Activated T-helper 2 cell treated with anti-CD3 and anti-CD28 coated beads, Interferon-gamma antibody, Interleukin-2, Interleukin-4, amounts not matched to agents 10 μg/mL and 5 μg/mL and 100 μg/mL, durations not matched to agents 14 hours and 24 hours and 36 hours (primary cell): ENCODE measurements at places on chromosomes 1 and 21. TPM values are rescaled to one million over a fixed set of nuclear protein-coding genes. Genes with fewer than 3 reads are reported as not detected.

DNA sequence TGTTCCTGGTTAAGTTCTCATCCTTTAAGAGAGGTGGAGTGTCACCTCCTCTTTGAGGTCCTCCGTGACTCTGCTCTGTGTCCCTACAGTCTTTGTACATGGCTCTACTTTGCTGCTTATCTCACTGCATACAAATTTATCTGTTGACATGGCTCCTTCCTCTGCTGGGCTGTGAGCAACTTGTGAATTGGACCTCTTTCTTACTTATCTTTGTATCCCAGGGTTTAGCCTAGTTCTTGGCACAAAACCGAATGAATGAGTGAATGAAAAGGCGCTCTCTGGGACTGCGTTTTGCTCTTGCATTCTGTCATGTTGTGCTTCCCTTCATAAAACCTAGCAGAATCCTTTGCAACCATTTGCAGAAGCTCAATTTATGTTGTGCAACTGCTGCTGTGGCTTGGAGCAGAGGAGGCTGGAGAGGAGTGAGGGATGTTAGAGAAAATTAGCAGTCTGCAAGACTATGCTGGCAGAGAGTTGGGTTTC, 12.4 kb downstream of the SLC26A9 start:
- no peaks in the 10 kb centered on the region for H3K36me3 ChIP-seq
- no peak overlapping the region for H3K4me3 ChIP-seq
- DNase-seq = no peak
- H3K27me3 ChIP-seq = peaks cover 10% of the 10 kb centered on the region
- no peaks in the 10 kb centered on the region for H3K4me1 ChIP-seq

- H3K4me1 ChIP-seq = peaks cover 3% of the 10 kb centered on the region
- no peak for DNase-seq
- H3K27me3 ChIP-seq = peaks cover 48% of the 10 kb centered on the region
- H3K36me3 ChIP-seq = no peaks in the 10 kb centered on the region
- H3K27ac ChIP-seq = no peak overlapping the region
These were observed 13.7 kb upstream of the TMEM51 start for GRCh38 chr1:15139654-15140350.

DNA sequence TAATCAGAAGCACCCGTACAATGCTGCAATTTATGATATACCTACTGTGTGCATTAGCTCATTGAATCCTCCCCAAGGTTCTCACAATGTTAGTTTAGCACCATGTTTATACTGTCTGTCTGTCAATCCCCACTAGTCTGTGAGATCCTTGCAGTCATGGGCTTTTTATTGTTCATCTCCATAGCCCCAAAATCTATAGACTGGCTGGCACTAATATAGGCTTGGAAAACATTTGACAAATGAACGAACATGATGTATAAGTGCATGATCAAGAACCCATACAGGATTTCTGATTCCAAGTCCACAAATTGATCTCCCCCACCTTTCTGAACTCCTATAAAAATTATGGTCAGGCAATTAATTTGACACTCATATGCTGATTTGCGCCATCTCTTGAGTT, 290.0 kb downstream of the OMA1 start:
- no peak overlapping the region for H3K27ac ChIP-seq
- DNase-seq = no peak
- no peak overlapping the region for H3K4me3 ChIP-seq
- H3K27me3 ChIP-seq = peaks cover 11% of the 10 kb centered on the region
- no peaks in the 10 kb centered on the region for H3K36me3 ChIP-seq
- H3K4me1 ChIP-seq = no peaks in the 10 kb centered on the region

- H3K36me3 ChIP-seq = no peaks in the 10 kb centered on the region
- H3K4me1 ChIP-seq = no peaks in the 10 kb centered on the region
- no peak for DNase-seq
- no peak overlapping the region for H3K4me3 ChIP-seq
- no peak overlapping the region for H3K27ac ChIP-seq
These were observed 241.4 kb downstream of the HHIPL2 start for GRCh38 chr1:222306512-222306911.

DNA sequence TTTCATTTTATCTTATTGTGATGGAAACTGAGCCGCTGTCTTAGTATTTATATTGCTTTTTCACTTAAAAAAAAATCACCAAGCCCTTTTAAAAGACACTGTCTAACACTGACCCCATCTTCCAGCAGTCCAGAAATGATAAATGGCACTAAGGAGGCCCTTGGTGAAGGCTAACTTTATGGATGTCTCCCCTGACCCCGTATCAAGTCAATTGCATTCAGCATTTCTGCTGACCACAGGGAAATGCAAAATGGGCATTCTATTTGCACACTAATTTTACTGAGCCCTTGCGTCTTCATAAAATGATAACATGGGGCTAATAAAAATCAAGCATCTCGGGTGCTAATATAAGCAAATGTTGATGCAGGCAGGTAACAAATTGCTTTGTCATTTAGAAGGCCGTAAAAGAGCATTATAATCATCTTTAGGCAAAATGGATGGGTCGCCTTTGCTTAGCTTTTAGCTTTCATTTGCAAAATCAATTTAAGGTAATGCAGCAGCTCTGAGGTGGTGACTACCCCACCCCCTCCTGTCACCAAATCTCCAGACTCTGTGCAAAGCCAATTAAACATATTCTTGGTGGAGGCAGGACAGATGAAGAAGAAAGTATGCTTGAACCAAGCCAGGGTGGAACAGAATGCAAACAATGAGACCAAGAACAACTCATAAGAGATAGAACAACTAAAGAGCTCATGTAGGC, 110.8 kb downstream of the BEND5 start:
- no peaks in the 10 kb centered on the region for H3K4me1 ChIP-seq
- H3K27ac ChIP-seq = no peak overlapping the region
- H3K27me3 ChIP-seq = peaks cover 10% of the 10 kb centered on the region
- no peak for DNase-seq
- H3K36me3 ChIP-seq = no peaks in the 10 kb centered on the region

GRCh38 chr1:51000160-51000559, 30.1 kb downstream of the CDKN2C start:
- no peaks in the 10 kb centered on the region for H3K4me1 ChIP-seq
- DNase-seq = no peak
- H3K4me3 ChIP-seq = no peak overlapping the region
- H3K36me3 ChIP-seq = no peaks in the 10 kb centered on the region

DNA sequence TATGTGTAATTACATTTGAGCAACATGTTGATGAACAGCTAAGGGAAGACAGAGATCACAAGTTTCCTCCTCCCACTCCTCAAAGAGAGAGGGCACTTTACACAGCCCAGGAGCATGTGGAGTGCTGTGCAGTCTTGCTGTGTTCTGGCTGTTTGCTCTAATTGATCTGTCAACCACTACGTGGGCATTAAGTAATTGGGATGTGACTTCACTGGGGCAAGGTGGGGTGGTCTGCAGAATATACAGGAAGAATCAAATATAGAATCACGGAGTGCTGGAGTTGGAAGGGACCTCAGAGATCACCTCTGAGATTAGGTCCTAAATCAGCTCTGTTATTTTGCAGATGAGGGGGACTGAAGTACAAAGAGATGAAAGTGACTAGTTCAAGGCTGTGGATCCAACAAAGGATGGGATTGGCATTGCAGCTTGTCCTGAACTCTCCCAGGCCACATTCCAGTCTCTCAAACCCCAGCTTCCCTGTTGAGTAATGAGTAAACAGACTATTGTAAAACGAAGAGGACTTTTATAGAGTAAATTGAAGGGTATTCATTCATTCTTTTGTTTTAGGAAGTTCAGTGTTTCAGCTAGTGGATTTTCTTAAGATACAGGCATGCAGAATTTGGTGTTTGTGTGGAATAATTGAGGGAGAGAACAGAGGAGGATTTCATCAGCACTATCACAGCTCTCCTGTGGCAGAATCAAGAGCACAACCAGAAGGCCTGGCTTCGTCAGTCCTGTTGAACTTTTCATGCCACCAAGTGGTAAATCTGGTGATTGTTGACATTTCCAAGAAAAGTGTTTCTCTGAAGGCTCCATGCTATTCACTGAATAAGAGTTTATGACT, 22.4 kb downstream of the NOS1AP start:
- H3K27ac ChIP-seq = no peak overlapping the region
- H3K27me3 ChIP-seq = peaks cover 31% of the 10 kb centered on the region
- no peaks in the 10 kb centered on the region for H3K4me1 ChIP-seq
- no peak for DNase-seq

GRCh38 chr1:73953586-73953985, 244.4 kb downstream of the LRRIQ3 start:
- H3K4me1 ChIP-seq = no peaks in the 10 kb centered on the region
- H3K4me3 ChIP-seq = no peak overlapping the region
- no peaks in the 10 kb centered on the region for H3K36me3 ChIP-seq
- DNase-seq = no peak
- H3K27ac ChIP-seq = no peak overlapping the region

- no peak for DNase-seq
- no peak overlapping the region for H3K27ac ChIP-seq
- H3K4me3 ChIP-seq = no peak overlapping the region
These were observed 53.9 kb downstream of the LAMC2 start for GRCh38 chr1:183239793-183240525.

GRCh38 chr1:13595411-13595810, 11.8 kb downstream of the PDPN start:
- DNase-seq = no peak
- H3K27me3 ChIP-seq = no peaks in the 10 kb centered on the region
- no peak overlapping the region for H3K4me3 ChIP-seq
- no peaks in the 10 kb centered on the region for H3K4me1 ChIP-seq
- no peaks in the 10 kb centered on the region for H3K36me3 ChIP-seq

- no peak overlapping the region for H3K27ac ChIP-seq
- DNase-seq = no peak
- no peaks in the 10 kb centered on the region for H3K36me3 ChIP-seq
These were observed 28.0 kb downstream of the RRP1 start for GRCh38 chr21:43817157-43818086.

GRCh38 chr1:217214551-217214950, 416.3 kb downstream of the GPATCH2 start:
- H3K36me3 ChIP-seq = no peaks in the 10 kb centered on the region
- no peaks in the 10 kb centered on the region for H3K4me1 ChIP-seq
- H3K4me3 ChIP-seq = no peak overlapping the region
- H3K27ac ChIP-seq = no peak overlapping the region
- no peak for DNase-seq

DNA sequence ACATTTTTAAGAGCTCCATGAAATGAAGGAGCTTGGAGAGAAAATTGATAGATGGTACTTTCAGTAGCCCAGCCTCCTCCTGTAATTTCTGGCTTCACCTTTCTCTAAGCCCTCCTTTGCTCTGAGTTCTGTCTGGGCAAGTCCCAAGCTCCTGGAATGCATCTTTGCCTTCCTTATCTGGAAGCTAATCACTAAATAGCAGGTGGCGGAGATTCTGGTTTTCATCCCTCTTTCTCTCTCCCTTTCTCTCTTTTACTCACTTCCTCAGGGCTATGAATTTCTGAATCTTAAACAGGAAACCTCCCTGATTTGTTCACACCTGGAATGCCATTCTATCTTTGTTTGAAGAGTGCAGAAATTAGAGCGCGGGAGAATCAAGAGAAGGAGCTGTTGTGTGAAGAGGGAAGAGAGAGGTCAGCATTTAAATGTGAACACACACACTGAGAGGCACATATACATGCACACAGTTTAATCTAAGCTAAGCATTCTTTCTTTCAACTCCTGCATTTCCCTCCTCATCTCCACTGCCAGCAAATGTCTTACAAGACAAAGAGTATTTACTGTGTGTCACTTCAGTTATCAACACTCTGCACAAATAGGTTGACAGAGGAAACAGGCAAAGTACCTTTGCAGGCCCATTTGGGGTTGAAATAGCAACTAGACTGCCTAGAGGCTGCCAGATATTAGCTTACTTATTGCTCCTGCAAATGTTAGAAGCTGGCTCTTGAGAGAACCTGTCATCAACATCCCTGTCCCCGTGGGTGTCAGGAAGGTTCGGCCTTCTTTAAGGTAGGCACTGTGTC, 199.4 kb upstream of the CAMK1G start:
- DNase-seq = no peak
- H3K27me3 ChIP-seq = no peaks in the 10 kb centered on the region
- H3K27ac ChIP-seq = no peak overlapping the region
- H3K36me3 ChIP-seq = no peaks in the 10 kb centered on the region
- no peak overlapping the region for H3K4me3 ChIP-seq

- H3K27me3 ChIP-seq = peaks cover 2% of the 10 kb centered on the region
- no peaks in the 10 kb centered on the region for H3K36me3 ChIP-seq
- H3K4me3 ChIP-seq = no peak overlapping the region
These were observed 660 bp upstream of the RD3 start for GRCh38 chr1:211492511-211493132.

DNA sequence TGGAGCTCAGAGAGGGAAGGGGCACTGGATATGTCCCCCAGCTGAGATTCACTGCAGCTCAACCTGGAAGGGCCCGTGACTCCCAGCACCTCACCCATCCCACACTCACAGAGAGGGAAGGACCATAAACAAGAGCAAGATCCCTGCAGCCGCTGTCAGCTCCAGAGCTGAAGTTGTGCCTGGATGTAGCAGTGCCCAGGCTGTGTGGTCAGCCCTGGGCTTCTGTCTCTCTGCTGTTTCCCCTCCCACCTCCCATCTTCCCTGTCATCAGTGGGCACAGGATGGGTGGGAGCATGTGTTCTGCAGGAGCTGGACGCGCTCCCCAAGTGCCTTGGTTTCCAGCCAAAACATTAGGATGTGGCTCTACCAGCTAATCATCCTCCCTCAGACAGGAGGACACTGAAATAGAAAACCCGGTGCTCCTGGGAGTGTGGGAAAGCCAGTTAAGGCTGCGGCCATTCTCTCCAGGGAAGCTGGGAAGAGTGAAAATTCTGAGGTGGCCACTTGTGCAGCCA, 282.7 kb downstream of the NPHP4 start:
- H3K27me3 ChIP-seq = no peaks in the 10 kb centered on the region
- H3K27ac ChIP-seq = no peak overlapping the region
- H3K4me1 ChIP-seq = no peaks in the 10 kb centered on the region
- H3K36me3 ChIP-seq = no peaks in the 10 kb centered on the region
- DNase-seq = no peak

GRCh38 chr1:113981962-113982931, 3.0 kb downstream of the OLFML3 start:
- no peaks in the 10 kb centered on the region for H3K36me3 ChIP-seq
- no peaks in the 10 kb centered on the region for H3K27me3 ChIP-seq
- no peak overlapping the region for H3K27ac ChIP-seq
- H3K4me3 ChIP-seq = no peak overlapping the region
- peaks cover 17% of the 10 kb centered on the region for H3K4me1 ChIP-seq
- DNase-seq = no peak

GRCh38 chr1:209787551-209787950, 3.2 kb upstream of the C1orf74 start:
- no peak overlapping the region for H3K27ac ChIP-seq
- no peak overlapping the region for H3K4me3 ChIP-seq
- H3K27me3 ChIP-seq = no peaks in the 10 kb centered on the region
- H3K4me1 ChIP-seq = peaks cover 50% of the 10 kb centered on the region
- DNase-seq = no peak
- H3K36me3 ChIP-seq = peaks cover 15% of the 10 kb centered on the region

- DNase-seq = no peak
- no peaks in the 10 kb centered on the region for H3K27me3 ChIP-seq
- H3K4me1 ChIP-seq = peaks cover 42% of the 10 kb centered on the region
These were observed 150.9 kb downstream of the RERE start for GRCh38 chr1:8666389-8667167.

Gene ADCY10
- 0.07 and 0.09 TPM in 2 replicates for total RNA-seq

Gene FCRL1
- not detected in 2 replicates for total RNA-seq

Gene CLDN14
- 0.39 TPM in 1 of 2 replicates, not detected in the other for total RNA-seq

Gene CLCA1
- not detected in 2 replicates for total RNA-seq

Gene HAO2
- total RNA-seq = not detected in 2 replicates

Gene ADGRB2
- 5.4 and 6.0 TPM in 2 replicates for total RNA-seq

Gene NKAIN1
- 0.07 TPM in 1 of 2 replicates, not detected in the other for total RNA-seq

Gene FCN3
- total RNA-seq = not detected in 2 replicates
